ENCODE measurements at places on chromosomes 13 and 19.

DNA sequence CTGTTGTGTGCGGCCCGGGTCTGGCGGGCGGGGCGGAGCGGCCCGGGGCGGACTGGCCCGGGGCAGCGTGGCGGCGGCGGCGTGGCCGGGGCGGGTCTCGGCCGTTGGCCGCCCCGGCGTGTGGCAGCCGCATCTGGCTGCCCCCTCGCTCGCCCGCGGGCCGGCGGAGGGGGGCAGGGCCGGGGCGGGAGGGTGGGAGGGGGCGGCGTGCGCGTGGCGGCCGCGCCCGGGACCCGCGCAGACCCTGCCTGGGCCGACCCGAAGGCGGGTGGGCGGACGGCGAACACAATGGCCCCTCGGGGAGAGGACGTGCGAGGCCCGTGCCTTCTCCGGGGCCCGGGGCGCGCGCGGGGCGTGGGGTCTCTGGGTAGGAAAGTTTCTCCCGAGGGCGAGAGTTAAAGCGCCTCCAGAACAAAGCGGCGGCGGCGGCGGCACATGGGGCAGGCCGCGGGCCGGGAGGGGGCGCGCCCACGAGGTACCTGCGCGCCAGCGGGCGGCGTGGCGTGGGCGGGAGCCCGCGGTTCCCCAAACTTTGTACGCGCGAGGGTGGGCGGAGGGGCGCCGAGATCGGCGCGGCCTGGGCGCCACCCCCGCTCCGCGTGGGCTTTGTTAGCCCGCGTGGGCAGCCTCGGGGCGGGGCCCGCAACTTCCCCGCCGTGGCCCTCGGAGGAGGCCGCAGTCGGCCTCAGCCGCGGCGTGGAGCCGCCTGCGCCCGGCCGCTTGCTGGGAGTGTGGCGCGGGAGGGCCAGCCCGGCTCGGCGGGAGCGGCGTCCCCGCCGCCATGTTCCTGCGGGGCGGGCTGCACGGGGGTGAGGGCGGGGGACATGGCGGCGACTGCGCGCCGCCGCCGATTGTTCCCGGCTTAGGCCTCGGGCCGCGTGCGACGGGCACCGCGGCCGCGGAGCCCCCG lies 764 bp downstream of the MIR17HG start:
- DNase-seq: peak; percentile 66

DNA sequence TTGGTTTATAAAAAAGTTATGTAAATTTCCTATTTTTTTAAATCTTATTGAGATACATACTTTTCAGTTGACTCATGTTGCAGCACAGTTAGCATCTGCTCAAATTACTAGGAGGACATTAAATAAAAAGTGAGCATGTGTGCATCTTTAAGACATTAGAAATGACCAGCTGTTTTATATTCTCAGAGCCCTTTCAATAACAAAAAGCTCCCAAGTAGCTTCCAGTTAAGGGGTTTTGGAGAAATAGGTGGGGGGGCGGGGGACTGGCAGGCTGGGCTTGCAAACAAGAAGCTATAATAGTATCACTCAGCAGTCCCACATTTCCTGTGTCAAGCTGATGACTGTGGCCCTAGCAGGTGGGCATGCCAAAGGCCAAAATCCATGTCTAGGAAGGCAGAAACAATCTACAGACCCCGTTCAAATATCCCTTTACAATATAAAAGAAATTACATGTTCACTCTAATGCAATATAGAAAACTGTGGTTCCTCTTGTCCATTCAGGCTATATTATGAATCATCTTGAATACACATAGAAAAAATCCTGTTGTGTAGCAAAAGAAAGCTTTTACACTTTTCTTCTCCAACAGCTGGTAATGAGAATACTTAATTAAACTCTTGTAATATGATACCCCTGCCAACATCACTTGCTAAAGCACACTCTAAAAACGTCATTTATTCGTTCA lies 1713.2 kb upstream of the SLC10A2 start:
- no peak for DNase-seq

DNA sequence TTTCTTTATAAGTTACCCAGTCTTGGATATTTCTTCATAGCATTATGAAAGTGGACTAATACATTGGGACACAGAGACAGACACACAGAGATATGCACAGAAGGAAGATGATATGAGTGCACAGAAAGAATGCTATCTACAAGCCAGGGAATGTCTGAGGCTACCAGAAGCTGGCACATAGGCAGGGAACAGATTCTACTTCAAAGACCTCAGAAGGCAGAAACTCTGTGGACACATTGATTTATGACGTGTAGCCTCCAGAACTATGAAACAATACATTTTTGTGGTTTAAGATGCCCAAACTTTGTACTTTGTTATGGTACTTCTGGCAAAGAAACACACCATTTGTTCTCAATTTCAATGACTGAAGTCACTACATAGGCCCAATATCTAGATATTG lies 556.7 kb downstream of the PCDH9 start:
- DNase-seq: no peak

DNA sequence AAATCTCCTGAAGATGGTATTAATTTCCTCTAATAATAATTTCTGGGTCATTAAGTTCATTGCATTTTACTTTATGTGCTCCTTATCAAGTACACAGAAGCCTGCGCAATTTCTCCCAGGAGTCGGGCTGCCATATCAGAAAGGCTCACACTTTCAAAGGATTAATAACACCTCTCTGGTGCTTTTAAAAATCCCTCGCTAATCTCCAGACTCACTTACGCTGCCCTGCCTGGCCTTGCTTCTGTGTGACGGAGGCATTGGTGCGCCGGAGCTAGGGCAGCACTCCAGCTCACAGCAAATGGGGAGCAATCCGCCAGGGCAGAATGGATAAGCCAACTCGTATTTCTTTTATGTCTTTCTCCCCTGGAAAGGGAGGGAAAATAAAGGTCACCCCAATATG lies 300.8 kb downstream of the EFNB2 start:
- no peak for DNase-seq

GRCh38 chr19:55310498-55310897 lies 14.6 kb downstream of the TMEM150B start:
- no peak for DNase-seq

- DNase-seq: no peak
These were observed 4.1 kb downstream of the MAB21L1 start for GRCh38 chr13:35472323-35472881.

GRCh38 chr13:100600915-100601314 lies 12.3 kb upstream of the GGACT start:
- no peak for DNase-seq

- DNase-seq: no peak
These were observed 652.2 kb downstream of the UQCRFS1 start for GRCh38 chr19:28560786-28561185.

DNA sequence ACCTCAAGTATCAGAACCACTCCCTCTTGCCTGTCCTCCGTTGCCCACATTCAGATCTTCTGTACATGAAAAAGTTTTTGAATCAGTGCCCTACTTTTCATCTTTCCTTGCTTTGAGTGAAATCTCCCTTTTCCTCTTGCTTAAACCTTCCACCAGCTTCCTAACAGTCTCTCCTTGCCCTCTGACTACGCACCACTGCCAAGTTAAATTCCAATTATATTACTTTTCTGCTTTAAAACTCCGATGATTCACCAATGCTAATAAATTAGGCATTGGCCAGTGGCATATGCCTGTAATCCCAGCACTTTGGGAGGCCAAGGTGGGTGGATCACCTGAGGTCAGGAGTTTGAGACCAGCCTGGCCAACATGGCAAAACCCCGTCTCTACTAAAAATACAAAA lies 30.7 kb upstream of the RFXAP start:
- DNase-seq: no peak

GRCh38 chr19:38273499-38273898 lies 9.1 kb downstream of the SPINT2 start:
- DNase-seq: no peak

- DNase-seq: no peak
These were observed 195.6 kb upstream of the MIR17HG start for GRCh38 chr13:91151921-91152320.

GRCh38 chr13:21405309-21405708 lies 53.8 kb downstream of the ZDHHC20 start:
- no peak for DNase-seq

GRCh38 chr19:22616659-22617058 lies 17.5 kb upstream of the ZNF492 start:
- no peak for DNase-seq

DNA sequence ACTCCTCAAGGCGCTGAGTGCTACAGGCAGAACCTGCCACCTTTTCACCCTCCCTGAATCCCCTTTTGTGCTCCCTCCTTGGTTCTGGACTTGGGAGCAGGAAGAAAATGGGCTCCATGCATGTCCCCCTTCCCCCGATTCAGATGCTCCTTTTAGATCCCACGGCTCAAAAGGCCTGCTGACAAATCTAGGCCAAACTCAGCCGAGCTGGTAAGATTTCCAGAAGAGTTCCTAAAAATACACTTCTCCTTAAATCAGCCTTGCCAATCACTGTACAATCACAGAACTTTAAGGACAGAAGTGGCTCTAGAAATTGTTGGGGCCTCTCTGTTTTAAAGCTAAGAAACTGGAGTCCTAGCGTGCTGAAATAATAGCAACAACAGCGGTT lies 37.3 kb downstream of the MBNL2 start:
- no peak for DNase-seq

DNA sequence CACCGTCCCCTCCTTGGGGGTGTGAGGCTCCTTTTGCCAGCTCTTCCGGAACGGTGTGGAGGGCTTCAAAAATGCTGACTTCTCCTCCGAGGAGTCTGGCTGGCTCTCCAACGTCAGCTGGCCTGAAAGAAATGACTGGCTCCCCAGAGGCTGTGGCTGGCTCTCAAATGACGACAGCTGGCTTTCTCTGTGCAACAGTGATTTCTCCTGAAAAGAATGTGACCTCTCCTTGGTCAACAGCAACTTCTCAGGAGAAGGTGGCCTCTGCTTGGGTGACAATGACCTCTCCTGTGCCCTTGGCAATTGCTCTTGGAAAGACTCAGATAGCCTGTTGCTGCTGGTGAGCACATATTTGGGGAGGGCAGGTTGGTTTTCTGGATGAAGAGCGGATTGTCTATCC lies 29.2 kb downstream of the ONECUT3 start:
- no peak for DNase-seq

- DNase-seq: no peak
These were observed 81.2 kb downstream of the NHLRC3 start for GRCh38 chr13:39119422-39119821.

- DNase-seq: no peak
These were observed 1.3 kb downstream of the PALM start for GRCh38 chr19:709965-710571.

DNA sequence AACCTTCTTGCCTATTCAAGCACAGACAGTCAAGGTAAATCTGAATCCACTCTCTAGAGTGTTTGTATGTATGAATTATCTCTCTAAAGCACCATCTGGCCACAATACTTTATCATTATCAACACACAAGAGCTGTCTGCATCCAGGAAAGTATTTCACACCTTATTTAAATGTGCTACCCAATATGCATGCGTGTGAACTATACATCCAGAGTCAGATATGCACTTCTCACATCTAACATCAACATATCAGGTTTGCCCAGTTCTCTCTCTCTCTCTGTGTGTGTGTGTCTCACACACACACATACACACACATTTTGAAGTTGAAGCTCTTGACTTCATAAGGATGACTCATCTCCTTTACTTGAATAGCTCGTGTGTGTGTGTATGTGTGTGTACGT lies 697.5 kb upstream of the PCDH20 start:
- DNase-seq: no peak

DNA sequence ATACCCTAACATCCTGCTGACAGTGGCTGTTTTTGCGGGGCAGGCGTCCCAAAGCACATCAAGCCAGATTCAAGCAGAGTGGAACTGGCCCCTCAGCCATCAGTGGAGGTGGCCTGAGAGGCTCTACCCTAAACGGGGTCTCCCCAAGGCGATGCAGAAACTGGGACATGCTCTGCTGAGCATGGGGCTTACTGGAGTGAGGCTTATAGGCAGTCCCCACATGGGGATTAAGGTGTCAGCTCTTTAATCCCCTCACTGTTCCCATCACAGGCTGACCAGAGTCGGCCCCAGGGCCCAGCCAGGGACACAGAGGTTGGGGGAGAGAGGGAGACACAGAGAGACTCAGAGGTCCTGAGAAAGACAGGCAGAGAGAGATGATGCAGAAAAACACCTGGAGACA lies 17.0 kb downstream of the CYP2F1 start:
- no peak for DNase-seq

DNA sequence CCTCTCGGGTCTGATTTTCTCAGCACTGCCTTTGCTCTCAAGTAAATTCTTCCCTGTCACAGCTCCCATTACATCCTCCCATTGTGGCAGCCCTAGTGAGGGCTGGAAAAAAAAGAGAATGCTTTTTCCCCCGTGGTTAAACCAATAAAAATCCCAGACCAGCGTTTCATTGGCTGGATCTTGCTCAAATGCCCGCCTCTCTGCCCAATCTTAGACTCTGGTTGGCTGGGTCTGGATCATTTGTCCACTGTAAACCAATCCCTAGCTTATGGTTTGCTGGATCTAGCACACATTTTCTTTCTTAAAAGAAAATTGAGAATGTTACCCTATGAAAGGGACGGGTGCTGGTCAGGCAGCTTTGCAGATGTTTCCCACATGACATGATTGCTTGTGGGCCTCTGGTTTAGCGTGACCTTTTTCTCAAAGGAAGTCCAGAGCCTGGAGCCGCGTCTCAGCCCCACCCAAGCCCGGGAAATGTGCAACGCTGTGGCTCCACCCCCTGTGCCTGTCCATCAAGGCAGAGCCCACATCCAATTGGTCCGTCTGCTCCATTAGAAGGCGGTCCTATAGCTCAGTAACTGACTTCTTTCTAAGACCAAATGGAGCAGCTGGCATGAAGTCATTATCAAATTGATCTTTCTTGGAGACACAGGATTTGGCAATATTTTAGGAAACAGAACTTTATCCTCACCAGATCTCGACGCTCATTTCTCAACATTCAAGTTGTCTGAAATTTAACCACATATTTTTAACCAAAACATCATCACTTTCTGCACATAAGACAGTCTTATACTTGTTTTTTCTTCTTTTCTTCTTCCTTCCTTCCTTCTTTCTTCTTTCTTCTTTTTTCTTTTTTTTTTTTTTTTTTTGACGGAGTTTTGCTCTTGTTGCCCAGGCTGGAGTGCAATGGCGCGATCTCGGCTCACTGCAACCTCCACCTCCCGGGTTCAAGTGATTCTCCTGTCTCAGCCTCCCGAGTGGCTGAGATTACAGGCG lies 2.6 kb upstream of the MCEMP1 start:
- DNase-seq: peak; percentile 80

GRCh38 chr19:43606569-43607229 lies 5.2 kb upstream of the SRRM5 start:
- no peak for DNase-seq

DNA sequence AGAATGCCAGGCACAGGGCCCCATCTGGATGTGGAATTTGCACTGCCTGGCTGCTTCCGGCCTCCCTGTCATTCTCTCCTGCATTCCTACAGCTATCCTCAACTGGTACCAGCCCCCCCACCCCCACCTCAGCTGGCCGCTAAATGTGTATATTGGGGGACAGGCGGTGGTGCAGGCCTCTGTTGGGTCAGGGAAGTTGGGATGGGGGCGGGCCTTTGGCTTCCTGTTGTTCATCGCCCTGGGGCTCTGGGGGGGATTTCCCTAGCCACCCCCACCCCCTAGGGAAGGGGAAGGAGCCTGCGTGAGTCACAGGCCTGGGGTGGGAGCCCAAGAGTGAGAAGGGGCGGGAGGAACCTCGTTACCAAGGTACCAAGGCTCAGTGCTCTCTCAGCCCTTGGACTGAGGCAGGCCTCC lies 10.6 kb downstream of the POU2F2 start:
- peak; percentile 77 for DNase-seq

- no peak for DNase-seq
These were observed 50.6 kb downstream of the DPF1 start for GRCh38 chr19:38173291-38174041.

All from GM12865 (cell line).